ENCODE measurements at places on chromosomes 7 and 10.

DNA sequence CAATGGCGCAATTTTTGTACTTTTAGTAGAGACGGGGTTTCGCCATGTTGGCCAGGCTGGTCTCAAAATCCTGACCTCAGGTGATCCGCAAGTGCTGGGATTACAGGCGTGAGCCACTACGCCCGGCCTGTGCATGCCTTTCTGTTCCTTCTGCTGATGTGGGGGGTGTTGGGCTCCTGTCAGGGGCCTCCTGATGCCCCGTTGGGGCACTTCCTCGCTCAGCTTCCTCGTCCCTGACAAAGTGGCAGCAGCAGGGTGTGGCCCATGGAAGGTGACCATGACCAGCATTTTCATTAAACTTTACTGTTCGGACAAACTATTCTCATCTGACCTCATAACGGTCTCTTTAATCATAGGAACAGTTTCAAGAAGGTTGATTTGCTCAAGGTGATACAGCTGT is 69.4 kb downstream of the TBXAS1 start:
- no peak for DNase-seq

GRCh38 chr7:9718071-9718661 is 1255.5 kb upstream of the PHF14 start:
- no peak for DNase-seq

DNA sequence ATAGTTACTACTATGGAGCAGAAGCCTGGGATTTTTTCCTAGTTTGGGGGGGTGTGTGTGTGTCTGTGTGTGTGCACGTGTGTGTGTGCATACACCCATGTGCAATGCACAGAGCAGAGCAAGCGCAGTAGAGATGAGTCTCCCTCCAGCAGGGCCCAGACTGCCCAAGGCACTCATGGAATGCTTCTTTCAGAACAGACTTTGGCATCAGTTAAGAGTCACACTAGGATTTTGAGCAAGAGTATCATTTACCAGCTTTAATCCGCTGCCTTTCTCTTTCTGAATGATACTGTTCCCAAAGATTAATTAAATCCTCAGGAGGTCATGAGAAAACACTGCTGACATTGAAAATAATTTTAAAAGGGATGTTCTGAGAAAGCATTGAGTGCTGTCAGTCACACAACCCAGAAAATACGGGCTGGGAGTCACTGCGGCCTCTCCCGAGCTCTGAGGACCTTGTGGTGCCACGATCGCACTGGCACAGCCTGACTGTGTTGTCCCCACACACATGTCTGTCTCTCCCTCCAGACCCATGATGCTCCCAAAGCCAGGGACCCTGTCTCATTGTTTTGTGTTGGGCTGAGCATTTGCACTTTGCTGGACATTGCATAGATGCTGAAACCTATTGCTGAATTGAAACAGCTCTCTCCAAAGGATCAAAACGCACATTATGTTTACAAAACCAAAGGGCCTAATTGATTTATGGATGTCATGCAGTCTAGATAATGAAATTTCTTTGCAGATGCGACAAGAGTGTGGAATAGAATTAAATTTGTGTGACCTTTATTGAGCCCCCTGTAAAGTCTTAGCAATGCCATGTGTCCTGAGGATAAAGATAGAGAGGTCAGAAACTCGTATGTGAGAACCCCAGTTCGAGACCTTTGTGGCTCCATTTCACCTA is 54.7 kb upstream of the FIGNL1 start:
- DNase-seq, result no peak

DNA sequence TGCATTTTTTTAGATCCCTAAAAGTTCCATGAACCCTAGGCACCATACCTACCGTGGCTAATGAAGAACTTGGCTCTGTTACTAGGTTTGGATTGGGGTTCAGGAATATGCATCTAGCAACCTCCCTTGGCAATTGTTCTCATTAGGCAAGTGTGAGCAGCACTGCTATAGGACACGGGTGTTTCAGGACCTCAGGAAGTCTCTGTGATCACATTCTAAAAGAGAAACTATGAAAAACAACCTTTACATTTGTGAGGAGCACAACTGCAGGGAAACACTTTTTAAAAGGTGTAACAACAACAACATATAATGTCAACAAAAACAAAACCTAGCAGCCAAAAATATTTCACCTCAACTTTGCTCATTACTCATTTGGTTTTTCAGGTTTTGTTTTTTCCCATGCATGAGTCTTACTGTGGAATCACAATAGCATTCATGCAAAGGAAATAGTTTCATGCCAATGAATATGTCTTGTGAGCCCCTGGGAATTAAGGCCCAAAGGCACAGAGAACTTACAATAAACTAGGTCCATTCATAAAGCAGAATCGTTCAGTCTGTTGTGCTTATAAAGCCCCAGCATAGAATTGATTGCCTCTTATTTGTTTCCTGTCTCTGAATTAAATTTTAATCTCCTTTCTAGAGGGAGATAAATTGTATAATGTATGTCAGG is 255.7 kb upstream of the DGKB start:
- DNase-seq, result no peak

GRCh38 chr10:80421707-80422536 is 13.6 kb downstream of the PRXL2A start:
- no peak for DNase-seq

DNA sequence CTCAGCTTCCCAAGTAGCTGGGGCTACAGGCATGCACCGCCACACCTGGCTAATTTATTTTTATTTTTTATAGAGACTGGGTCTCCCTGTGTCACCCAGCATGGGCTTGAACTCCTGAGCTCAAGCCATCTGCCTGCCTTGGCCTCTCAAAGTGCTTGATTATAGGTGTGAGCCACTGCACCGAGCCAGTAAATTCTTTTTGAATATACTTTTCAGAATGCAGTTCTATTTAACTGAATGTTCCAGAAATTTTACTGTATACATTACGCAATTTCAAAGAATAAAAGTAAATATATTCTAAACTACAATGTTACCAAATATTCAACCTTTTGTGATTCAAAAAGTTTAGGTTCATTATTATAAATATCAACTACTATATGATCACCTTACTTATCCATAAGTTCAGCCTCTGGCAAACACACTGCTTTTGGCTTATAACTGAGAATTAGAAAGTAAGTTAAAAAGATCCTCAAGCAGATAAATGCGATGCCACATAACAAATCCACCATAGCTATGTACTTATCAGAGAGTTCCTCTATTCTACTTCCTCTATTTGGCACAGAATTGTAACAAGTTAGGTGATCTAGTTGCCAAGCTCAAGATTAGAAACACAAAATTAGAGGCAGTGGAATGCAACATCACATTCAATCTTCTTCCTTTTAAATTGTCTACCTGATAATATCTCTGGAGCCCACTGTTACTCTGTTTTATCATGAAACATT is 118.2 kb downstream of the ANK3 start:
- DNase-seq, result no peak

DNA sequence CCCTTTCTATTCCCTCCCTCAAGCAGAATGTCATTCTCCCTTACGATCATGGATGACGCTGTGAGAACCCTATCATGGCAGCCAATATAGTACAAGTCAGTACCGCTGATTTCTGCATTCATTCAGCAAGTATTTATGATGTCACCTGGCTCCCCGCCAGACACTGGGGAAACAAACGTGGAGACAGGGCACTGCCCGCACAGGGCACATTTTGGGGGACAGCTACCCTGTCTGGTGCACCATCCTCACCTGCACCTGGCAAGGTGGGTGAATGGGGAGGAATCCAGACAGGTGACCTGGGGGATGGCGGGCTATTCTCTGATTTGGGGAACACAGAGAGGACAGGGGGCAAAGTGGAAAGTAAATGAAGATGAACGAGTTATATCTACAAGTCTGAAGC is 28.4 kb downstream of the MKI67 start:
- DNase-seq, result no peak
